ENCODE measurements at places on chromosomes 12 and 14.

DNA sequence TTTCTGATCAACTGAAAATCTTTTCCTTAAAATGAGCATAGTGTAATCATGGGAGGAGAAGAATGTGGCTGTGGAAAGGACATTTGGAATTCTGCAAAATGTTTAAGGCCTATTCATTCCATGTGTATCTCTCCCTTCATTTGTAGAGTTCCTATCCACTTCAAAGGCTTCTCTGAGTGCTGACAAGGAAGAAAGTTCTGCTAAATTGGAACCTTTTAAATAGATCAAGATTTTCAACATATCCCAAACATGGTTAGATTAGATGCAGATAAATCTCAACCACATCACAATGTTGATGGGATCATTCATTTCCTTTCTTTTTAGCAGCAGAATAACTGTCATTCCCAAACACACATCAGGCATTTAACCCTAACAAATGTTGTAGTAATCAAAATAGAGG lies 28.4 kb upstream of the SIX1 start:
- no peak for DNase-seq

- DNase-seq, result no peak
Measured at GRCh38 chr12:88258396-88258795, 116.3 kb downstream of the TMTC3 start.

GRCh38 chr12:13127444-13127843 lies 24.0 kb upstream of the GSG1 start:
- DNase-seq, result no peak

GRCh38 chr12:114167431-114167830 lies 201.3 kb upstream of the RBM19 start:
- DNase-seq, result no peak

DNA sequence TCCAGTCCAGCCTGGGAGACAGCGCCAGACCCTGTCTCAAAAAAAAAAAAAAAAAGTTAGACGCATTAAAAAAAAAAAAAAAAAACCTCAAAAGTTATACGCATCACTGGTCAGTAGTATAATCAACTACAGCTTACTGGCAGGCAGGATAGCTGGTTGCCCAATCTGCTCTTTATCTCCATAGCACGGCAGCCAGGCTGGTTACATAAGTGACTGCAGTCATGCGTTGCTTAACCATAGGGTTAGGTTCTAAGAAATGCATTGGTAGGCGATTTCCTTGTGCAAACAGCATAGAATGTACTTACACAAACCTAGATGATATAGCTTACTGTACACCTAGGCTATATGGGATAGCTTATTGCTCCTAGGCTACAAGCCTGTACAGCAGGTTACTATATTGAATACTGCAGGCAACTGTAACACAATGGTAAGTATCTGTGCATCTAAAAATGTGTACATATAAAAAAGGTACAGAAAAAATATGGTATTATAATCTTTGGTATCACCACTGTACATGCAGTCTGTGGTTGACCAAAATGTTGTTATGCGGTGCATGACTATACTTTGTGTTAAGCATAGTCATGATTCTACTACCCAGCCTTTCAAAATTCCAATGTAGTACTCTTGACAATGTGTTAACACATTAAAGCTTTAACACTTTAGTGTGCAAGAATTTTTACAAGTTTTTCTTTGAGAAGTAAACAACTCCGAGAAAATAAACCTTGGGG lies 8.1 kb downstream of the L2HGDH start:
- DNase-seq, result peak; percentile 49

All from HuH-7 (cell line).